ENCODE measurements at places on chromosomes 3 and 15.

DNA sequence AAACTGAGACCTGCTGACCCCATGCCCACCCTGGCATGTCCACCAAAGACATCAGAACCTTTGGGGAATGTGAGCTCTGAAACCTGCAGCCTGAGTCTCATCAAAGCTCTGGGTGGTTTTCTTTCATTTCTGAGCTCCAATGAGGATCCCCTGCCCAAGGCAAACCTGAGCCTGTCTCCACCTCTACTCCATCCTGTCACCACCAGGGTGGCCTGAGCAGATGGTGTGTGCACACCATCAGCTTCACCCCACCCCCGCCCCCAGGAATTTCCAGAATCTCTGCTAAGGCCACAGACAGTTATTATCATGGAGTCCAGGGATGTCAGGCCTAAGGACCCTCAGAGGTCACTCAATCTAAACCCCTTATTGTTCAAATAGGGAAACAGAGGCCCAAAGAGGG, 1.3 kb downstream of the XIRP1 start:
- peak; percentile 40 for DNase-seq

- DNase-seq: no peak
Observed at GRCh38 chr15:66933932-66934867, 131.2 kb upstream of the SMAD3 start.

DNA sequence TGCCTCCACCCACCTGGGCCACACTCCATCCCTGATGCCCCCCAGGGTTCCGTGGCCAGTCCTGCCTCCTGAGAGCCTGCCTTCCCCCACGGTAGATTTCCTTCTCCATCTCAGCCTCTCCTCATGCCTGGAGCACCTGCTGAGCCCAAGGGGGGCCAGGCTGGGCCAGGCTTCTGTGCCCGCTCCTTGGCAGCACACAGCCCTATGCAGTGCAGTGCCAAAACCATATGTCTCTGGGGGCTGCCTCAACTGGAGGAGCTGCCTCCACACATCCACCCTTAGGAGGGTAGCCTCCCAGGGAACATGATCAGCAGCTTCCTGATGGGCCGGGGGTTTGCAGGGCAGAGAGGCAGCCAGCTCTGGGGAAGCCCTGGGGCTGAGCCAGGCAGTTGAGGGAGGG, 24.6 kb upstream of the GATA2 start:
- no peak for DNase-seq

GRCh38 chr15:59011262-59011952, 23.9 kb downstream of the RNF111 start:
- DNase-seq: no peak

- no peak for DNase-seq
Observed at GRCh38 chr3:178302966-178303930, 233.0 kb upstream of the KCNMB2 start.

DNA sequence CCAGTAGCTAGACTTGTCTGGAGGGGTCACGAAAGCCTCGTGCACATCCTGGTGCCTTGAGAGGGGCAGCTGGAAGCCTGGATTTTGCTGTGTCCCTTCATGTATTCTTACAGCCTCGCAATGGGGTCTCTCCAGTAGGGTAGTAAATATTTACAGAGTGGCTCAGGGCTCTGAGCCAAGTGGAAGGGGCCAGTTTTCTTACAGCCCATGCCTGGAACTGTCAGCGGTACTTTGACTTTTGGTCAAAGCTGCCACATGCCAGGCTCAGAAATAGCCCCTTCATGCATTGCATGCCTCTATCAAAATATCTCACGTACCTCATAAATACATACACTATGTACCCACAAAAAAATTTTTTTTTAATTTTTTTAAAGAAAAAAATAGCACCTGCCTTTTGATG, 119.2 kb downstream of the OSBPL10 start:
- DNase-seq: no peak

GRCh38 chr15:70226337-70226980, 128.7 kb upstream of the TLE3 start:
- no peak for DNase-seq

GRCh38 chr3:4429648-4430350, 37.3 kb downstream of the SUMF1 start:
- no peak for DNase-seq

DNA sequence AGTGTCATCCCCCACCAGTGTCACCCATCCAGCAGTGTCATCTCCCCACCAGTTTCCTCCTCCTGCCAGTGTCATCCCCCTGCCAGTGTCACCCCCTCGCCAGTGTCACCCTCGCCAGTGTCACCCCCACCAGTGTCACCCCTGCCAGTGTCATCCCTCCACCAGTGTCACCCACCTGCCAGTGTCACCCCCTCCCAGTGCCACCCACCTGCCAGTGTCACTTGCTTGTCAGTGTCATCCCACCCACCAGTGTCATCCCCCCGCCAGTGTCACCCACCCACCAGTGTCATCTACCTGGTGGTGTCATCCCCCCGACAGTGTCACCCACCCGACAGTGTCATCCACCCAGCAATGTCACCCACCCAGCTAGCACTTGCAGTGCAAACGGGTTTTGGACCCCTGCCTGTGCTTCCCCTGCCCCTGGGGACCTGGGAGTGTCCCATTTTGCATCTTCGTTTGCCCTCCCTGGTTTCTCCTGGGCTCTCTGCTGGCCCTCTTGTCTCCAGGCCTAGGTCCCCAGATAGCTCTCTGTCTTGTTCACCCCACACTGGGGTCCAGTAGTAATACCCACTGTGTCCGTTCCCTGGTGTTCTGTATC, 99.8 kb upstream of the PRR20G start:
- no peak for DNase-seq

DNA sequence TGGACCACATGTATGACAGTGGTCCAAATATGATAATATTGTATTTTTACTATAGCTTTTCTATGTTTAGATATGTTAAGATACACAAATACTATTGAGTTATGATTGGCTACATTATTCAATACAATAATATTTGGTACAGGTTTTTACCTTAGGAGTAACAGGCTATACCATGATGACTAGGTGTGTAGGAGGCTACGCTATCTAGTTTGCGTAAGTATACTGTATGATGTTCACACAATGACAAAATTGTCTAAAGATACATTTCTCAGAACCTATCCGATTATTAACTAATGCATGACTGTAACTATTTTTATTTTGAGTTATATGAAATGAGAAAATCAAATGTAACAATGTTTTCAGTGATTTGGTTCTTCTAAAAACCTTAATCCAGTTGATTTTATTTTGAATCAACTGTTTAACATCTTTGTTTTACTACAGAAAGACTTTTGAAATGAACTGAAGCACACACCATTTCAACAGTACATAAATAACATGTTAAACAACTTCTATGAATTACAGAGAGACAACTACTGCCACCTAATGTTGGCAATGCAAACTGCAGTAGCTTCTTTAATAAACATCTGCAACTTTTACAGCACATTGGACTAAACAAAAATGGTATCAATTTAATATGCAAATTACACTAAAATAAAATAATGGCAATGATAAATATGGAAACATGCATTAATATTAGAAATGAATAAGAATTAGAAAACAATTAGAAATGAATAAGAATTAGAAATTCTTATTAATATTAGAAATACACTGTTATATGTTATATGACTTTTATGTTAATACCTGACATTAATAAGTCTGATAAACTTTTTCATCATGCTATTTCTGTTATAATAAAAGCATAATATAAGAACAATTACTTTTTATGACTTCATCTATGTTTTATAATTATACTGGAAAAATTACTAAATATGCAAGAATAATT, 255.7 kb downstream of the MBNL1 start:
- DNase-seq: peak; percentile 20

- DNase-seq: no peak
Observed at GRCh38 chr3:65762235-65762580, 276.5 kb downstream of the MAGI1 start.

DNA sequence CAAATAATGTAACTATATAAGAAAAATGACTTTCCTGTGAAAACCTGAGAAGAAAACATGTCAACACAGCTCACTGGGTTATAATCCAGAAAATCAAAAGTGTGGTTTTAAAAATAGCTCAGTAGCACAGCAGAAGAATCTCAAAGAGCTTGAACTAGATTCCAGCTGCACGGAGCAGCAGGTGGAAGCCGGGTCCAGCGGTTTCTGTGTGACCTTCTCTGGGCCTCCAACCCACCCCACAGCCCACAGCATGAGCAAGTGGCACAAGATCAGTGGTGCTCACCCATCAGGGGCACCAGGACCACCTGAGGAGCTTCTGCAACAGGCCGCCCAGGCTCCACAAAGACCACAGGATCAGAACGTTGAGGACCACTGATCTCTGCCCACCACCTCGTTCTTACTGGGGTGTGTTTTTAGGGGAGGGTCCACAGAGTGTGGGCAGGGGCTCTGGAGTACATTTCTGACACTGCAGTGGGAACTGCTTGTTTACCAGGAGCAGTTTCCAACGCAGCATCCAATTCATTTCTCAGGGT, 23.2 kb downstream of the SLC41A3 start:
- no peak for DNase-seq

DNA sequence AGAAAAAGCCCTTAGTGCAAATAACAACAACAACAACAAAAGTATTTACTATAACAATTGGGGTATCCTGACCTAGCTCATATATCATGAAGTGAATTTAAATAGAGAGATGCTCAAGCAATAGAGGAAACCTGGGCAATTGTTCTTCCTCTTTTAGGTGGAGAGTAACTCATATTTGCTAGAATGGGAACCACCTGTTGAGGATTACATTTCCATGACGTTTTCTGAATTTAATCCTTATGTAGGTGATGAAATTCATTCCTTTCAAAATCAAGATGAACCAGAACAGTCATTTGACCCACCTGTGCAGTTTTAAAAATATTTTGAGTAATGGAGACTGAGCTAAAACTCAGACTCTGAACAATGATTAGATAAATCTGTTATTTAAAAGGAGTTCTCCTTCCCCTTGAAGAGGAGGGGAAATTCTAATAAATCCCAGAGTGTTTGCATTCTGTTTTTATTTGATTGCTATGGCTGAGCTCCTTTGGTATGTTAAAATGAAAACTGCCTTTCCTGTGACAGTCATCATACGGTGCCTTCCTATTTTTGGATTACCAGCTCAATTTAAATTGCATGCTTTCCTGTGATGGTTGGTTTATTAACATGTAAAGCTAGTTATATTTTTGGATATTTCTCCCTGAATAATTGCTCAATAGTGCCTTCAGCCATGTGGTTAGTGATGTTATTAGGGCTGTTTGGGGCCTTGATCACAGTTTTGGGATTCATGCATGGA, 24.3 kb downstream of the VPS8 start:
- no peak for DNase-seq

GRCh38 chr3:189368384-189368783, 196.6 kb downstream of the TPRG1 start:
- no peak for DNase-seq

- no peak for DNase-seq
Observed at GRCh38 chr3:185058796-185059195, 94.1 kb downstream of the C3orf70 start.

GRCh38 chr3:11084098-11084497, 70.2 kb upstream of the HRH1 start:
- DNase-seq: no peak

DNA sequence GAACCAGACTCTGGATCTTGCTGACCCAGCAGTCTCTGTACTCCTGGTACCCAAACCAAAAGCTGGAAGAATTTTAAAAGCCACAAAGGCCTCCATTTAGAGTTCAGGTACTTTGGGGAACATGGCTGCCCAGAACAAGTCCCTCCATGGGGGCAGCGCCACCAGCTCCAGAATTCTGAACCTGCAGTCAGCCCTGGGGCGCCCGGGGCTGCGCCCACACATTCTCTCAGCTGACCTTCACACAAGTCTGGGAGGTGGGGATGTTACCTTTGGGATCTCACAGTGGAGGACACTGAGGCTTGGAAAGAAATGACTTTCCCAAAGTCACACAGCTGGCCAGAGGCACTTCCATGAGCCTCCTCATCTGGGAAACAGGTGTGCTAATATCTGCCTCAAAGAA, 154.8 kb downstream of the RAB11A start:
- no peak for DNase-seq

GRCh38 chr15:98805434-98806274, 157.3 kb downstream of the IGF1R start:
- DNase-seq: no peak

Data from AG20443 (cell line).